ENCODE measurements at places on chromosomes 16 and 17.

DNA sequence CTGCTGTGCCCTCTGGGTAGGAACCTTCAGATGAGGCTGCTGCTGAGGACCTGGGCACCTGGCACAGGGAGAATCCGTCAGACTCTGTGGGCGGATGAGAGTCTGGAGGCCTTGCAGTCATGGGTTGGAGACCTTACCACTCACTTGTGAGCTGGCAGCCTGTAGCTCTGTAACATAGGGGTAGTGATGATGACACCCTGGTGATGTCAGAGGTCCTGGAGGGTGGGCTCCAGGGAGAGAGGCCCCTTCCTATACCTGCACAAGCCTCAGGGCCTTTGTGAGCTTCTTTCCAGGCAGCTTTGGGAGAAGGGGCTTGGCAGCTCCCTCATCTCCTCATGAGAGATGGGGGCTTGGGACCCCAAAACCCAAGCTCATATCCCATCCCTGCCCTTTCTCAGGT lies 1.6 kb downstream of the MIEF2 start:
- DNase-seq, result no peak

DNA sequence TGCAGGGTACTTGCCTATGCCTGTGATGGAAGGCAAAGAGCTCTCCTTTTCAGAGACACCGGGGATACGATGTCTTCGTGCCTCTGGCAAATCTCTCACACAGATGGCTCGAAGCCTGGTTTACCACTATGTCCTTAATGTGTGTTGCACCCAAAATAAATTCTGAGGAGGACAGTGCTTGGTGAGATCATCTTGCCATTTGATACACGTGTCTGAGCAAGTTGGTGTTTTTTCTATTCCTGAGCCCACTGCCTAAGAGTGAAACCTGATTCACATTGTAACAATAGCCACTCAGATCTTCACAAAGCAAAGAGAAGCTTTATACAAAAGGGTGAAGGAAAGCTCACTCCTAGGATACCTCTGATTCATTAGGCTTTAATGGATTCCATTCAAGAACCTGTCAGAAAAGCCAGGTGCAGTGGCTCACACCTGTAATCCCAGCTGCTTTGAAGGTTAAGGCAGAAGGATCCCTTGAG lies 33.1 kb upstream of the AKAP1 start:
- peak; percentile 75 for DNase-seq

- peak; percentile 75 for DNase-seq
These were observed 979 bp downstream of the ABHD15 start for GRCh38 chr17:29565643-29566472.

DNA sequence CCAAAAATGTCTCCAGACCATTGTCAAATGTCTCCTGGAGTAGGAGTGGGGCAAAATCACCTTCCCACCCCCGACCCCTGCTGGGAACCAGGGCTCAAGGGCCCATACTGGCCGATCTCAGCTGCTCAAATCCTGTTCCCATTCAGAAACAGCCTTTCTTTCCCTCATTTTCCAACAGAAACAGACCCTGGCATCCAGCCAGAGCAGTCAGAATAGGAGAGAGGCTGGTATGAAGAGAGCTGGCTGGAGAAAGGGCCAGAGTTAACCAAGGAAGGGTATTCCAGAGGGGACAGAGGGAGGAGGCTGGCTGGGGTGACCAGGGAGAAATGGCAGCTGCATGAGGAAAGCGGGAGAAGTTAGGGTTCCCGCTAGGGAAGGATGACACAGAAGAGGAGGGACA lies 199.1 kb downstream of the XYLT1 start:
- DNase-seq, result peak; percentile 12

GRCh38 chr16:2845116-2845515 lies 12.9 kb downstream of the PRSS22 start:
- no peak for DNase-seq

GRCh38 chr16:81106826-81107503 lies 10.8 kb upstream of the GCSH start:
- no peak for DNase-seq

DNA sequence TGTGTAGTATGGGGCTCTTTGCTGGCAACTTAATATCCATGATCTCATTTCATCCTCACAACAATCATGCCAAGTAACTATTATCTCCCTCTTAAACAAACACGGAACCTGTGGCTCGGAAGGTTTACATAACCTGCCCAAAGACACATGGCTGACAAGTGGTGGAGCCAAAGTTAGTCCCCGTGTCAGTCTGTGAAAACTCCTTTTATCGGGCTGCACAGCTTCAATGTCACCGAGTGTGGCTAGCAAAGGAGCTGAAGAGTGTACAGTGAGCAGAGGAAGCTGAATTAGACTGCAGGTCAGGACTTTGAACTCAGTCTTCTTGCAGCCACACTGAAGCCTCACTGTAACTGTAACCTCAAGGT lies 80.3 kb downstream of the PARN start:
- no peak for DNase-seq

- DNase-seq, result no peak
These were observed 133.4 kb downstream of the OR1D5 start for GRCh38 chr17:2929881-2930533.

DNA sequence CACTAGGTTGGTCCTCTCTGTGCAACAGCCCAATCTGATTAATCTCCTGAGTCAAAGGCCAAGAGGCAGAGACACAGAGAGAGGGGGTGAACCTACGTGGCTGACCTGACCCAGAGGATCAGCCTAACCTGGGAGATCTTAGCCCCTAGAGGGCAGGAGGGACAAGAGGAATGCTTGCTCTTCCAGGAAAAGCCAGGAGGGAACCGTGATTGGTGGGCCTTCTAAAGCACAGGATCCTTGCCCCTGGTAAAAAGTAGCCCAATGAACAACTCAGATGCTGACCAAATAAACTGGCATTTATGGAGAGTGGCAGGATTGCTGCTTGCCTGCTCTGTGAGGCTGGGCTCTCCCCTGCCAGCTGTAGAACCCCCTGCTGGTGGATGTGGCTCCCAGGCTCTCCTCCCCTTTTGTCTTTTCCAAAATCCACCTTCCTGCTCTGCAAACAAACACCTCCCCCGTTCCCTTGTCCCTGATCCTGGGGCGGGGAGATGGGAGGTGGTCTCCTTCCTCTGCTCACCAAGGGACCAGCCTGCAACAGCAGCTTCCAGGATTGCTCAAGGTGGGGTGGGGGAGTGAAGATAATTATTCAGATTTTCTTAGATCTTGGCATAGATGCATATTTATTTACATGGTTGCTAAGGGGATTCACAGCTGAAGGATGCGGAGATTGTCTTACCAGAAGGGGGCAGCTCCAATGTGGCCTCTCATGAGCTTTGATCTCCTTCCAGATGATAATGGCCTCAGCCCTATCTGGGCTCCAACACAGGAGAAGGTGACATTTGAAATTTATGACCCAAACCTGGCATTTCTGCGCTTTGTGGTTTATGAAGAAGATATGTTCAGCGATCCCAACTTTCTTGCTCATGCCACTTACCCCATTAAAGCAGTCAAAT lies 71.9 kb downstream of the SDR42E1 start:
- DNase-seq, result no peak

DNA sequence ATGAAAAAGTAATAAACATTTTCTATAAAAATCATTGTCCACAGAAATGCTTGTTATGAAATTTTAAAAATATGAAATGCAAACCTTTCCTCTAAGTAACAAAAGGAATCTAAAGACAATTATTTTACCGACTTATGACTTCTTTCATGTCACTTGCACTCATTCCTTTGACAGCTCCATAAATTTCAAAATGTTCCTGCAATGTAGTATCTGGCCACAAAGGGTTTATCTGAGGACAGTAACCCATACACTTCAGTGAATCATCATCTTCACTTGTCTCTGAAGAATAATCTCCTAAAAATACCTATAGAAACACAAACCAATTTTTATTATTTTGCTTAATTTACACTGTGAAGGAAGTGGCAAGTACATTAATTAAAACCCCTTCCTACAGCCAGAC lies 25.6 kb upstream of the ABCA10 start:
- no peak for DNase-seq

- no peak for DNase-seq
These were observed 28.2 kb upstream of the SREBF1 start for GRCh38 chr17:17865035-17865434.

DNA sequence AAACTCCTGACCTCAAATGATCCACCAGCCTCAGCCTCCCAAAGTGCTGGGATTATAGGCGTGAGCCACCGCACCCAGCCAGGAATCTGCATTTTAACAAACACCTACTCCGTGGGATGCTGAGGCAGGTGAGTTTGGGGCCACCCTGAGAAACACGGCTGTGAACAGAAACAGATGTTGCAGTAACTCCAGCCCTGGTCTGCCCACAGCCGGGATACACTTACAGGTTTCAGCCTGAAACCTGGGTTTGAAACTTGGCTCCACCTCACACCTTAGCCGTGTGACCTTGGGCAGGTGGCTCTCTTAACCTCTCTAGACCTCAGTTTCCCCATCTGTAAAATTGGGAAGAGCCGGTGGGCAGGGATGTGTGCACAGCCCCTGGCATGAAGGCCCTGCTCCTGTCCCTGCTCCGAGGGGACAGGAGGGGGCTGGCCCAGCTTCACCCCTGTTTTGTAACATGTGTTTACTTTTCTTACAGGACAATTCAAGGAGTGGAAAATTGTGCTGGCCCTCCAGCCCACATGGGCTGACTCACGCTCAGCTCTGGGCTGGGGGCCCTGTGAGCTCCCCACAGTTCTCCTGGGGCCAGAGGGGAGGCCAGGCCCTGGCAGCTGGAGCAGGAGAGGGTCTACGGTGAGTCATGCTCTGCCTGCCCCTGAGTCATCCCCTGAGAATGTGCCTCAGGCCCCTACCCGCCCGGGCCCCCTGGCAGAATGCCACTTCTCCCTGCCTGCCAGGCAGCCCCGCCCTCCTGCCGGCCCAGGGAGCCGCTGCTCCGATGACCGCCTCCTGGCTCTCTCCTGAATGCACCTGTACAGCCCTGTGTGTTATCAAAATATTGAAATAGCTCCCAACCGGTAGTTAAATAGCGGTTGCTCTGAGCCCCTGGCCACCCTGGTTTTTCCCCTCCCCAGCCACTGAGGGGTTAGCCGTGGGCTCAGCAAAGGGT lies 7.7 kb upstream of the PPL start:
- peak; percentile 82 for DNase-seq

- DNase-seq, result no peak
These were observed 26.9 kb downstream of the IFT140 start for GRCh38 chr16:1584926-1585484.

DNA sequence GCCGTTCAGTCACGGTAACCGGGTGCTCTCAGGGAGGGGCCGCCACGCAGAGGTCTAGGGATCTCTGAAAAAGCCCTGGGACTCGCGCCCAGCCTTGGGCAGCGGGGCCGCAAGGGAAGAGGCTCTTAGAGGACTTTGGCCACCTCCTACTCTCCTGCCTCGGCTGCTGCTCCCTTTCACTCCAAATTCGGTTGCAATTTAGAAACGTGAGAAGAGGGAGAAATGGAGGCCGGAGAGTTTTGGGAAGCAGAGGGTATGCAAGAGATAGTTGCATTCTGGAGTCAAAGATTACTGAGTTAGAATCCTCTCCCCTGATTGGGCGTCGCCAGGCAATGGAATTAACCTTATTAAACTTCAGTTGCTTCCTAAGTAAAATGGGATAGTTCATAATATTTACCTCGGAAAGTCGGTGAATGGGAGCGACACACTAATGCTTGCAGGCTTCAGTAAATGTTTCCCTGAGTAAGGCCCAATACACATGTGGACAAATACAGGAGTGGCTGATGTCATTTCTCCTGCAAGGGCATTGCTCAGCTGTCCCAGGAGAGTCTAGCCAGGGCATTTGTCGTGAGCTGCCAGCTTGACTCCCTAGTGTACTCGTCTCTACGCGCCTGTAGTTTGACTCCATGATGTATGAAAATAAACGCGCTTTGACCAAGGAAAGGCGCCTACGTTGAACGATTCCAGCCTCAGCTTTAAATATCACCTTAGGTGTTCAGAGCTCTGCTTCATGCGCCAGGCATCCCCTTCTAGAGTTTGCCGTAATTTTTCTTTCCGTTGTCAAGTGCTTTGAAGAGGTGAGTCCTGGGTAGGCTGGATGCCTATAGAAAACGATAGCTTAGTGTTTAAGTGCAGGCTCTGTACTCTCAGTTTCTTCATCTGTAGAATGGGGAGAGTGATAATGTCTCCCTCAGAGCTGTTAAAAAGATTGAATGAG lies 667 bp downstream of the OGFOD1 start:
- DNase-seq, result peak; percentile 19

- no peak for DNase-seq
These were observed 11.8 kb downstream of the DNAJA2 start for GRCh38 chr16:46961373-46962353.

- no peak for DNase-seq
These were observed 585 bp downstream of the AP1G1 start for GRCh38 chr16:71807905-71808592.

GRCh38 chr16:29745853-29746345 lies at the start of gene C16orf54:
Gene C16orf54 (minus strand): TSS chr16:29745990. CDS start chr16:29744951, 1,039 bp downstream.
- DNase-seq, result no peak

DNA sequence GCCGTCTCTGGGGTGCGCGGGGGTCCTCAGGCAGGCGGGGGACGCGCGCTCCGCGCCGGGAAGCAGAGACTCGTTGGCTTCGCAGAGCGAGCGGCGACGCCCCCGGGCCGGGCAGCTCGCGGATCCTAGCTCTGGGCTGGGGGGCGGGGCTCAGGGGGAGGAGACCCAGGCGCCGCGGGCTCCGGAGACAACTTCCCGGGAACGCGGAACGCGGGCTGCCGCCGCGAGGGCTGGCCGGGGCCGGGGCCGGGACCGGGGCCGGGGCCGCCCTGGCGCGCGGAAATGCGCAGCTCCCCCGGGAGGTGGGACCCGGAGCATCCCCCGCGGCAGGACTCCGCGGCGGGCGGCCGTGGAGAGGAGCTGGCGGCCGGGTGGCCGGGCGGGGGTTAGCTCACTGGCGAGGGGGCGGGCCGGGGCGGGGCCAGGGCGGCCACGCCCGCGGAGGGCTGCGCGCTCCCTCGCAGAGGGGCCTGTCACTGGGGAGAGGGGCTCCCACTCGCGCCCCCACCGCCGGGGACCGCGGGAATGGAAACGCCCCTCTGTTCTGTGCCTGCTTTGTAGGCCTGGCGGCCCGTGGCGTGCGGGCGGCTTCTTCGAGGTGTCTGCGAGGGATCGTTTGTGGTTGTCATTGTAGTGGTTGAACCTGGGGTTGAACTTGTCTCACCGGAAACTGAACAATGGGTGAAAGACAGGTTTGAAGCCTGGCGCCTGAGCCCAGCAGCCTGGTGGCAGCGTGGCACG lies at the start of gene GAS7:
GAS7 (minus strand) TSS at position 98 of the 741 bp plus-strand sequence.
- DNase-seq, result no peak

GRCh38 chr17:79142375-79142774 lies 67.8 kb downstream of the ENGASE start:
- no peak for DNase-seq

- DNase-seq, result peak; percentile 81
These were observed 1.1 kb upstream of the ZNF263 start for GRCh38 chr16:3282103-3282729.

DNA sequence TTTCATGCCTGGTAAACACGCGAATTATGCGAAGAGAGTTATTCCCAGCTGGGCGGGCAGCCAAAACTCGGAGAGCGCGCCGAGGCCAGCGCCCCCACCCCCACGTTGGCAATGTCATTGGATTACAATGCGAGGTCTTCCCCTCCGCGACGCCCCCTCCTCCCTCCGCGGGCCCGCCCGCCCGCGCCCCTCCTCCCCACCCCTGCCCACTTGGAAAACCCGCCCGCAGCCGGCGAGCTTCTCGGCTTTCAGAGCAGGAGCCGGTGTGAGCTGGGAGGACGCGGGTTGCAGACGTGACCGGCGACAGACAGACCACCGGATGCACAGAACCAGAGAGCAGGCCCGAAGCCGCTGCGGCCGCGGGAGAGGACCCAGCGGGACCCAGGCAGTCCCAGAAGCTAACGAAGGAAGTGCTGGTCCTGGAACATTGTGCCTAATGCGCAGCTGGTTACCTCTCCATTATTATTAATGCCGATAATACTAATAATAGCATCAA lies 4.0 kb downstream of the NOG start:
- DNase-seq, result no peak
